Renal cortical epithelial cell (primary cell): ENCODE measurements at places on chromosomes 16 and 17.

- DNase-seq, result no peak
These were observed 7.9 kb downstream of the P2RX5 start for GRCh38 chr17:3688027-3688553.

GRCh38 chr17:78529251-78529650, 47.9 kb downstream of the DNAH17 start:
- DNase-seq, result no peak

DNA sequence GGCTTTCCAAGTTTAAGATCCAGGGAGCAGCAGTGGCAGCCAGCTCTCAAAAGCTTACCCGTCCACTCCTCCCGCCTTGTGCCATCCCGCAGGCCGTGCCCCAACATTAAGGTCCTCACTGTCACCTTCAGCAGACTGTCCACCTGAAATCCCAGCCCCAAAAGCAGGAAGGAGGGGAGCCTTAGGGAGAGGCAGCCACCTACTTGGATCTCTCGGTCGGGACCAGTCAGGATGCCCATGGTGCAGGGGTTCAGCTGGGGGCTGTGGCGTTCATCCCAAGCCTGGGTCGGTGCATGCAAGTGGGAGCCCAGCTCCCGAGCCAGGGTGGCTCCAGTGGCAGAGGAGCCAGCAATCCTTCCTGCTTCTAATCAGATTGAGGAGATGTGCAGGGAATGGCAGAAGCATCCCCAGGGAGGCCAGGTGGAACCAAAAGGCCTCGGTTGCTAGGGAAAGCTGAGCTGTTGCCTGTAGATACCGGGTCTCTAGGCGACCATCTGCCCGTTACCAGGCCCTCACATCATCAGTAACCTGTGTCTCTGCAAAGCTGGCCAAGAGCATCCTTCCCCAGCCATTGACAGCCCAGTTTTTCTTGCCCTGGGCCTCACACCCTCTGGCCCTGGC, 24.6 kb downstream of the CNGB1 start:
- no peak for DNase-seq

- DNase-seq, result peak; percentile 5
These were observed 13.3 kb upstream of the SDK2 start for GRCh38 chr17:73657473-73658116.

GRCh38 chr16:28218109-28218508, 6.3 kb upstream of the XPO6 start:
- peak; percentile 32 for DNase-seq

DNA sequence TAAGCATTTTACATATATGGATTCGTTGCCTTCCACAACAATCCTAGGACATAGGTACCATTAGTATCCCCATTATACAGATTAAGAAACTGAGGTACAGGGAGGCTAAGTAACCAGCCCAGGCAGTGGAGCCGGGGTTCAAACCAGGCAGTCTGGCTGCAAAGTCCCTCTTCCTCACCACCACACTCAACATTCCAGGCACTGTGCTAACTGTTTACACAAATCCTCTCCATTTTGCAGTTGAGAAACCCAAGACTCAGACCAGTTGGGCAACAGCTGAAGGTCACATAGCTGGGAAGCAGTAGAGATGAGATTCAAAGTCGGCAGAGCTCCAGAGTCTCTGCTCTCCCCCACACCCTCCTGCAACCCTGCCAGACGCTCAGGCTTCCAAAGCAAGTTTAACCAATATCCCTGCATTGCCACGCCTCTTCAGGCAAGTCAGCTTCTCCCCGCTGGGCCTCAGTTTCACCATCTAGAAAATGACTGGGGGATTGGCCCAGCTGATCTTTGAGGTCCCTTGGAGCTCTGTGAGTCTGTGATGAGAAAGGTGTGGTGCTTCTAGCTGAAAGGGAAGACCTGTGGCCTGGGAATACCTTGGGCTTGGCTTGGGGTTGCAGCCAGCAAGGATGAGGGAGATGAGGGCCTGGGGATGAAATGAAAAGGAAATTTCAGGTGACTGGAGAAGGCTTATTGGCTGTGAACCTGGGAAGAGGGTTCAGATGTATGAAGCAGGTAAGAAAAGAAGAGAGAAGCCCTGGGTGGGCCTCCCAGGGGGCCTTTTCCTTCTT, 14.0 kb downstream of the CCR7 start:
- peak; percentile 80 for DNase-seq

- DNase-seq, result no peak
These were observed 104.3 kb upstream of the DNAH9 start for GRCh38 chr17:11493936-11494335.

DNA sequence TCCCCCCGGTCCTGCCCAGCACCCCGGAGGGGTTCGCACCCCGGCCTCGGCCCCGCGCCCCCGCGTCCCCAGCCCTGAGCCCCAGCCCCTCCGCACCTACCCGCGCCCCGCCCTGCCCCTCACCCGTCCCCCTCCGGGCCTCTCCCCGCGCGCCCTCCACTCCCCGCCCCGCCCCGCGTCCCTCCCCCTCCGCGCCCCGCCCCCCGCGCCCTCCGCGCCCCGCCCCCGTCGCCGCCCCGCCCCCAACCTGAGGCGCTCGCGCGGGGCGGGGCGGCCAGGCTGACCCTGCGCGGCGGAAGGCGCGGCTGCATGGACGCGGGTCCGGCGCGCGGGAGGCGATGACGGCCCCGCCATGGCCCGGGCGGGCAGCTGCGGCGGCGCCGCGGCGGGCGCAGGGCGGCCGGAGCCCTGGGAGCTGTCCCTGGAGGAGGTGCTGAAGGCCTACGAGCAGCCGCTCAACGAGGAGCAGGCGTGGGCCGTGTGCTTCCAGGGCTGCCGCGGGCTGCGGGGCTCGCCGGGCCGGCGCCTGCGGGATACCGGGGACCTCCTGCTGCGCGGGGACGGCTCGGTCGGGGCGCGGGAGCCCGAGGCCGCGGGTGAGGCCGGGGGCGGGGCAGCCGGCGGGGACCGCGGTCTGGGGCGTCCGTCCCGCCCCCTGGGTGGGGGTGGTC, at the start of gene SPIRE2:
TSS of gene SPIRE2 (plus strand) at position 277 of the 671 bp plus-strand sequence. CDS start at position 353, 76 bp downstream.
- peak; percentile 37 for DNase-seq

GRCh38 chr17:8417806-8418205, 17.9 kb upstream of the NDEL1 start:
- no peak for DNase-seq

DNA sequence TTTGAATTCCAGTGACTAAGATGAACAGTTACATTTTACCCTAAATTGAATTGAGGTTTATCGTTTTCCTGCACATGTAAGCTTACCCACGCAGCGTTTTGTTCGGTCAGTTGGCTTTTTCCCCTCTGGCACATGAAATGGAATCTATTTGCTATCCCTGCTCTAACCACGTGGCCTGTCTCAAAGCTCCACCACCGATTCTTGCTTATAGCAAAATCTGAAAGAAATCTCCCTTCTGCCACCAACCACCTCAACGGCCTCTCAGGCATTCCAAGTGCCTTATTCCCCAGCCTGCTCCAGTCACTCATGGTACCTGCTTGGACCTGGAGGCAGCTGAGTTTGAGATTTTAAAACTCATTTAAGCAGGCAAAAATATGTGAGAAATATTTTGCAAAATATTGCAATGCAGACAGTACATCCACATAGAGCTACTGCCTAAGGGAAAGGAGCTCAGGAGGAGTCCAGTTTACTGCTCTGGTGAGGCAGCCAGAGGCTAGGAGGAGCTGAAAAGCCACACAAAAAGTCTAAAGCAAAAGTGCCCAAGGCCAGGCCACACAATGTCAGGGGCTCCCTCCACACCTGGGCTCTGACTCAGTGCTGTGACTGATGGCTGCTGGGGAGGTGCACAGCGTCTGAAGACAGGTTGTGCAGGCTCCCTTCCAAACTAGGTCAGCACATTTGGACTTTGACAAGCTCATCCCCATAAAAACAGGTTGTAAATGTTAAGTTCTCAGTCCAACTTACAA, 26.4 kb downstream of the ARHGAP17 start:
- peak; percentile 47 for DNase-seq

GRCh38 chr16:10280262-10281170, 98.3 kb upstream of the GRIN2A start:
- DNase-seq, result no peak

DNA sequence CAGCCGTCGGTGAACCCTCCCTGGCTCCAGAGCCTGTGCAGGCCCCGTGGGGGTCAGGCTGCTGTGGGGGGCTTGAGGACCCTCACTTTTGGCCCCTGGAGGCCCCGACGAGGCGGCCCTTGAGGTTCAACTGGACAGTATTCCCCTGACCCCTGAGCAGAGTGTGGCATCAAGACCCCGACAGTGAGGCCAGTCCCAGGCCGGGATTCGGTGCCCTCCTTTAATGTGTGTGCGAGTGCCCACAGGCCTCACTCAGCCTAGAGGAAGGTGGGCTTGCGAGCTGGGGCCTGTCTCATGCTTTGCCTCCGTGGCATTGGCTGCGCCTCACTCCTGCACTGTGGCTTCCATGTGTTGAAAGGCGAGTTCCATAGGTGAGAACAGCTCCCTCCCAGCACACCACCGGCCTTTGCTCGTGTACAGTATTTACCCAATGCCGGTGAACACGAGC, 94.5 kb downstream of the METRNL start:
- no peak for DNase-seq

DNA sequence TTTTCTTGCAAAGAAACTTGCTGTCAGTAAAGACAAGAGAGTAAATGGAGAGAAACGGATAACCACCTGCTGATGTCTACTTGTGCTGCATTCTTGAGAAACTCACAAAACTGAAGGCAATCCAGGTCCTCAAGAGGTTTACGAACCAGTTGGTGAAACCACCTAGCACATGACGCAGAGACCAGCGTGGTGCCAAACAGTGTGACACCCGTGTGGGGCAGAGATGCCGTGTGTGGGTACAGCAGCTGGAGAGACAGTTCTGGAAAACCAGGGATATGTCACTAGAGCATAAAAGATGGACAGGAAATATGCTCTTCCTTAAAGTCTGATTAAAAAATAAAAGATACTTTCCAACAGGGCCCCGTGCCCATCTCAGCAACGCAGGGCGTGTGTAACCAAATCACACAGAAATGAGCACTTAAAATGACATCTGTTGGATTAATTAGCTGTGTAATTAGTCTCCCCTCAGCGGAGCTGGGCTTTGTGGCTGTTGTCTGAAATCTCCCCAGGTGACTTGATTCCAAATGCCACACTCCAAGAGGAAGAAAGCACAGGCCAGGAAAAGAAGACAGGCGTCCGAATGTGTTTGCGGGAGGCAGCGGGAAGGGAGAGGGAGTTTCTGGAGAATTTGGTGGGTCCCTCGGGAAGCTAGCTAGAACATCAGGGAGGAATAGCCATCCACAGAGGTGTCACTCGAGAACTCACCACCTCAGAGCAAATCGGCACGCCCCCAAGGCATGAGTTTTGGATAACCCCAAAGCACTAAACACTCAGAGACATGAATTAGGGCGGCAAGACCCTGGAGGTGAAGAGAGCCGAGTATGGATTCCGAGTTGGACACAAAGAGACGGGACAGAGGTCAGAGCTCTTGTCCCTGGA, 109.8 kb downstream of the ZFHX3 start:
- DNase-seq, result no peak

GRCh38 chr16:3534126-3534525, 33.3 kb downstream of the CLUAP1 start:
- no peak for DNase-seq

DNA sequence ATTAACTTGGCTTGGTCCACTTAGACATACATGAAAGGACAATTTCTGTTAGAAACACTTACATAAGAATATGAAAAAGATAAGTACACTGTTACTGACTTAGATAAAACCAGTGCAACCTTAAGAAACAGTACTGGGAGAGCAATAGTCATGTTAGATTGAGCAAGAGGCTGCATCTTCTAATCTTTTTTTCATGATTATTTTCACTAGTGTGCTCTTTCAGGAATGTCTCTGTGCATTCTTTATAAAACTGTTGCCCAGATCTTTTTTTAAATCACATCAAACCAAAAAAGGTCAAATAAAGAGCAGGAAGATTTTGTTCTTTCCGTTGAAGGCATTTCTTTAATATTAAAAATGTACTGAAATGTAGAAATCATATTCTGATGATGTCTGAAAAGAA, 100.7 kb upstream of the AXIN2 start:
- DNase-seq, result no peak

- no peak for DNase-seq
These were observed 327.3 kb upstream of the CDH8 start for GRCh38 chr16:62363501-62363900.

- DNase-seq, result no peak
These were observed 8.5 kb downstream of the NAGPA start for GRCh38 chr16:5025171-5025632.

DNA sequence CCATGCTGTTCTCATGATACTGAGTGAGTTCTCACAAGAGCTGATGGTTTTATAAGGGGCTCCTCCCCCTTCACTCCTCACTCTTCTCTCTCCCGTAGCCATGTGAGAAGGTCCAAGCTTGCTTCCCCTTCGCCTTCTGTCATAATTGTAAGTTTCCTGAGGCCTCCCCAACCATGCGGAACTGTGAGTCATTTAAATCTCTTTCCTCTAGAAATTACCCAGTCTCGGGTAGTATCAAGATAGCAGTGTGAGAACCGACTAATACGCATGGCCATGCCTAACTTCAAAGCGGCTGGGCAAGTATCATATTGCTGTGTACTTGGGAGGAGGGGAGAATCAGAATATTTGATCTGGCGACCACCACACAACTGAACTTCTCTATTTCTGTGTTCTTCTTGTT, 88.3 kb downstream of the PRKCB start:
- DNase-seq, result no peak

GRCh38 chr17:50075446-50076032, 19.6 kb upstream of the PDK2 start:
- no peak for DNase-seq

GRCh38 chr16:54780266-54780665, 150.4 kb upstream of the IRX5 start:
- no peak for DNase-seq

DNA sequence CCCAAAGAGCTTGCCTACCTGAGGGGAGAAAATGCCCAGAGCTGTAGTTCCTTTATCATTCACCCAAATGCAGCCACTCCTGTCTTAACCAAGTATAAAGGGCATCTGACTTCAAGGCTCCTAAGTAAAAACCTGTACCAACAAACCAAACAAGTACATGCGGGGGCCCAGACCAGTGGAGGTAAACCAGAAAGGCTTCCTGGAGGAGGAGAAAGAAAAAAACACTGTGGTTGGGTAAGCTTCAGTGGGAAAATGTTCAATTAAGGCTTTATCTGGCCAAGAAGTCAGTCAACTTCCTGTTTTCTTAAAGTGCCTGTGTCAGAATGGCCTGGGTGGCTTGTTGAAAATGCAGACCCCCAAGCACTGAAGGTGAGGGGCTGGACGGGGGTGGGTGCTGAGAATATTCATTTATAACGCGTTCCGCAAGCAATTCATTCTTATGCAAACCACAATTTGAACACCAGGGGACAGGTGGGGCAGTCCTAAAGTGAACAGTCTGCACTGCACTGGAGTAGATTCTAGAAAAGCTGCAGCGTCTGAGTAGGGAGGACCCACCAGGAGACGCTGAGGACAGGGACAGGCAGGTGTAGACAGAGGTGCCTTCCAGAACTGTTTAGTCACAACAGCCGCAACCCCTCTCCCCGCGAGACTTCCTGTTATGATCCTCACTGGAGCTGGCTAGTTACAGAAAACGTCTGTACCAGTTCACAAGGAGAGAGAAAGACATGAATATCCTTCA, 467.1 kb downstream of the SOX9 start:
- DNase-seq, result no peak

- DNase-seq, result no peak
These were observed 9.9 kb upstream of the NUDT16L1 start for GRCh38 chr16:4683255-4684057.
